ENCODE measurements at places on chromosomes 2 and 18.

- no peak for DNase-seq
These were observed 111.8 kb upstream of the GAREM1 start for GRCh38 chr18:32582455-32582854.

DNA sequence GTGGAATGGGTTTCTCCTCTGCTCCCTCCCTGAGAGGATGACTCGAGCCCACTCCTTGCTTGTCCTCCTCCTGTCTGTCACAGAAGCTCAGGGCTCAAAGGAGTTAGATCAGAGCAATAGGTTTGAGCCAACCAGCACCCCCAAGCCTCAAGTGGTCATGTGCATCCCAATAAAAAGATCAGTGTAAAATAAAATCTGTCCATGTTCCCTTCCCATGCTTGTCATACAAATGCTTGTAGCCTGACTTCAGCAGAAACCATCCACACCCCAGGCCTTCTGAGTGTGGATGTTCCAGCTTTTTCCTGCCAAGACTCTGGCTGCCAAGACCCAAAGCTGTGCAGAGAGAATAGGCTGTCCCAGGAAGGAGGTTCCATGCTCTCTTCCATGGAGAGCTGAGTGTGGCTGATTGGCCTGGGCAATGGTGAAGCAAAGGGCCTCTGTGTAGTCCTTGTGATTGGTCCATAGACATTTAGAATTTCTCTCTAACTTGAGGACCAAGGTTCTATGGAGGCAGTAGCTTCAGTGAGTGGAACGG is 67.4 kb downstream of the GYPC start:
- DNase-seq: no peak

- DNase-seq: peak; percentile 67
These were observed 22.5 kb upstream of the RAB27B start for GRCh38 chr18:54805571-54806334.

GRCh38 chr18:25247725-25248124 is 104.2 kb downstream of the ZNF521 start:
- DNase-seq: no peak

DNA sequence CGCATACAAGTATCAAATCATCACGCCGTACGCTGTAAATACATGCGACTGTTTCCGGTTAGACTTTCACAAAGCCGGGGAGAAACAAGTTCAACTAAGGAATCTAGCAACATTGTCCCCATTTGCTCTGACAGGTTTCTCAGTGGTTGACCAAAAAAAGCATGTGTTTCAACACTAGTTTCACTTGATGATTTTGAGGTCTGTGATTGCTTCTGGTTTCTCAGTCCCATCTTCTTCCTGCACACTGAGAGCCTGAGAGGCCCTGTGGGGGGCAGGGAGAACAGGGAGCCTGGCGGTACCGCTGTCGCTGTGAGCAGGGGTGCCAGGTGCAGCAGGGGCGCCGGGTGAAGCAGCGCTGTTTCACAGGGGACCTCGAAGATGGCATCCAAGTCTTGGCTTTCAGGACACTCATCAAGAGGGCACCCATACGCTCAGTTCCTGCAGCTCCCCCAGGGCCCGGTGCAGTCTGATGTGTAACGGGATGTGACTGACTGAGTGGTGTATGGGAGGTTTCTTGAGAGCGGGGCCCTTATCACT is 270.9 kb downstream of the TWIST2 start:
- no peak for DNase-seq

GRCh38 chr18:7728297-7728696 is 161.2 kb downstream of the PTPRM start:
- DNase-seq: no peak

DNA sequence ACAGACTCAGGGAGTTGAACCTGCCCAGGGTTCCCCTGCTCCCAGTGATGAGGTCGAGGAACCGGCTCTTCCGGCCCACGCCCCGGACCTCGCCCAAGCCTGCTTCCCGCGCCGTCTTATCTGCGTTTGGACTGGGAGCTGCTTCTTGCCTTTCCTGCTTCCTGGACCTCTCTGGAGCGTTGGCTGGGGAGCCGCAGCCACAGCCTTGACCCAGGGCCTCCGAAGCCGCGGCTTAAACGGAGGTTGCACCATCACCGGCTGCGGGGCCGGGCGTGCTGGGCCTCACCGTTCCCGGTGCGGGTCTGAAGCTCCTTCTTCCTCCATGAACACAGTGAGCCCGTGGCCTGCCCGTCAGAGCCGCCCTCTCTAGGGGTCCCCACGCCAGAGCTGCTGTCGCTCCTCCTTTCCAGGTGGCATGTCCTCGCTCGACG is 13.3 kb downstream of the NTSR2 start:
- no peak for DNase-seq

DNA sequence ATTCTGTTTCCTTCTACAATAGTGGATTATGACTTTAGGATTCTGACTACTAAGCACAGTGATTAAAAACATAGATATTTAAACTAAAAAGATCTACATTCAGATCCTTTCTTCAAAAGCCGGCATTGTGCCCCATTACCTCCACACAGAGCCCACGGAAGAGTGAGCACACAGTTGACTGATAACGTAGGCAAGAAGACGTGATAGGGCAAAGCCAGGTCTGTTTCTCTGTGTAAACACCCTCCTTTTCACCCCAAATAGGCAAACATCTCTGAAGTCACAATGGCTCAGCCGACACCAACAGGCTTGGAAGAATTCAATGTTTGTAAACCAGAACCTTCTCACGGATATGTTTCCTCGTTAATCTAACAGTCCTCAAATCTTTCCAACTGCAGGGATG is 302.9 kb downstream of the CMPK2 start:
- no peak for DNase-seq

DNA sequence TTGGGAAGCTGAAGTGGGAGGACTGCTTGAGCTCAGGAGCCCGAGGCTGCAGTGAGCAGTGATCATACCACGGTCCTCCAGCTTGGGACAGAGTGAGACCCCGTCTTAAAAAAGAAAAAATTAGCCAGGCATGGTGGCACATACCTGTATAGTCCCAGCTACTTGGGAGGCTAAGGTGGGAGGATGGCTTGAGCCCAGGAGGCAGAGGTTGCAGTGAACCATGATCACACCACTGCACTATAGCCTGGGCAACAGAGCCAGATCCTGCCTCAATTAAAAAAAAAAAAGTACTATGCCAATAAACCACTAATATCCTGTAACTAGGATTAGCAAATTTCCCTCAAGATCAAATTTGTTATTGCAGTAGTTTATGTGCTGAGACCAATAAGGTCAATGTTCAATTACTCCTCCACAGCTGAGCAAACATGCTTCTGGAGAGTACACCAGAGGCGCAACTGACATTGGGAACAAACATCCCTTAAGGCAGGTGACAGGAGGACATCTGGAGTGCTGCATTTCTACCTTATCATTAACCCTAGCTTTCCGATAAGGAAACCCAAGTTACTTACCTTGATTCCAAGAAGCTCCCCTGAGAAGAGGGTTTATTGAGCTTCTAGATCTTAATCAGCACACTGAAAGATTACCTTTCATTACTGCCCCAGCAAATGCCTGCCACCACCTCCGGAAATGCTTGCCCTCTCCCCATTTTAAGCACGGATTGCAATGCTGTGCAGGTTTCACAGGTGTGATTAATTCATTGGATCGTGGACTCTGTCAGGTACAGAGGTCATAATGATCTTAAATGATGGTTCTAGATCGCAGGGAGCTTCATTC is 26.2 kb downstream of the MGAT4A start:
- DNase-seq: no peak

DNA sequence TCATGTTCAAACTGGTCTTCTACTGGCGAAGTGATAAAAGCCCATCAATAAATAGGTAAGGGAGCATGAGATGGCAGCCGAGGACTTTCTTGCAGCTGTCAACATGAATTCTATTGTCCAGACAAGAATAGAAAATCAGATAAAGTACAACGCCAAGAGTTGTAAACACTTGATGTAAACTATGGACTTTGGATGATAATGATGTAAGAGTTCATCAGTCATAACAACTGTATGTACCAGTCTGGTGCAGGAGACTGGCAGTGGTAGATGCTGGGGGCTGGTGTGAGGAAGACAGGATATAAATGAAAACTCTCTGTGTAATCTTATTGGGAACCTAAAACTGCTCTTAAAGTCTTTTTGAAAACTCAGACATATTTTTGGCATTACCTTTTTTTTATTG is 155.9 kb upstream of the RASGRP3 start:
- no peak for DNase-seq

DNA sequence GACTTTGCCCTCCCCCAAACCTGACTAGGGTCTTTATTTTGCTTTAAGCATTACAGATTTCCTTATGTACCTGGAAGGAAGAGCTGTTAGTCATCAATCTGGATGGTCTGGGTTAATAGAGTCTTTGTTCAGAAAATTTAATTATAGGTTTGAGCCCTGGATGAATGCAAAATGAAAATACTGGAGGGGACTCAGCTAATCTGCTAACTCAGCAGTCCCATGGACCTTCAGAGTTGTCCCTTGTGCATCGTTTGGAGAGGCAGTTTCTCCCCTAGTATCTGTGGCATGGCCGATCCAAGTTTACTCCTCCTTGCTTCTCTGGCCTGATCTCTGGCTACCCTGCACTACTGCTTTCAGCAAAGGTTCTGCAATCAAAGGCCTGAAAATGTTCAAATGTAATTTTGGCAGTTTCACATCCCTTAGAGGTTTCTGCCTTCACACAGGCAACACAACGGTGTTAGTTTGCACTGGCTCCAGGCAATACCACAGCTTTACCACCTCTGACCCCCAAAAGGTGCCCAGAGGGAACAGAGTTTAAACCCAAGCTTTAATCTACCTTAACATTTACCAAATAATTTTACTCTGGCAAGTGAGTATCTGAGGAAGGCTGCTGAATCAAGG is 134.3 kb downstream of the THADA start:
- no peak for DNase-seq

DNA sequence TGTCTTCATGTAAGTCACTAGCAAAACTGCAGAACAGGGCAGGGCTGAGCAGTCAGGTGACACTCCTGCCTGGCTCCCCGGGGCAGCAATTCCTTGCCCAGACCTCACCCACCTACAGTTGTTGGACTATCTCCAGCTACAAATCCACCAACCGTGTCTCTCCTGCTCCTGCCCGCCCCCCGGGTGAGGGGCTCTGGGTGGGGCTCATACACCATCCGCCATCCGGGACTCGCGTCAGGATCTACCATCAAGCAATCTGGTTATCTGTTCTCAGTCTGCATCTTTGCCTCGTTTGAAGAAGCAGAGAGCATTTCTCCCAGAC is 13.5 kb upstream of the GLI2 start:
- no peak for DNase-seq

- peak; percentile 19 for DNase-seq
These were observed 336.4 kb upstream of the FSHR start for GRCh38 chr2:49490710-49491109.

DNA sequence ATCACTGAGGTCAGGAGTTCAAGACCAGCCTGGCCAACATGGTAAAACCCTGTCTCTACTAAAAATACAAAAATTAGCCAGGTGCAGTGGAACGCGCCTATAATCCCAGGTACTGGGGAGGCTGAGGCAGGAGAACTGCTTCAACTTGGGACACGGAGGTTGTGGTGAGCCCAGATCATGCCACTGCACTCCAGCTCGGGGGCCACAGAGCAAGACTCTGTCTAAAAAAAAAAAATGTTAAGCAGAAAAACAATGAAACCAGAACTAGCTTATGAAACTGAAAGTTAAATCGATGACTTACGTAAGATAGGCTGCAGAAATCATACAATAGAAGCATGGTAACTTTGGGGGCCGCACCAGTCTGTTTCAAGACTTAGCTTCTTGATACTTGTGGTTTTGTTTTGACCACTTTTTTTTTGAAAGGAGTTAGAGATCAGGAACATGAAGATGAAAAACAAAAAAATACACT is 6.2 kb upstream of the GPR155 start:
- DNase-seq: no peak

GRCh38 chr2:162968306-162968705 is 129.7 kb upstream of the KCNH7 start:
- DNase-seq: no peak

DNA sequence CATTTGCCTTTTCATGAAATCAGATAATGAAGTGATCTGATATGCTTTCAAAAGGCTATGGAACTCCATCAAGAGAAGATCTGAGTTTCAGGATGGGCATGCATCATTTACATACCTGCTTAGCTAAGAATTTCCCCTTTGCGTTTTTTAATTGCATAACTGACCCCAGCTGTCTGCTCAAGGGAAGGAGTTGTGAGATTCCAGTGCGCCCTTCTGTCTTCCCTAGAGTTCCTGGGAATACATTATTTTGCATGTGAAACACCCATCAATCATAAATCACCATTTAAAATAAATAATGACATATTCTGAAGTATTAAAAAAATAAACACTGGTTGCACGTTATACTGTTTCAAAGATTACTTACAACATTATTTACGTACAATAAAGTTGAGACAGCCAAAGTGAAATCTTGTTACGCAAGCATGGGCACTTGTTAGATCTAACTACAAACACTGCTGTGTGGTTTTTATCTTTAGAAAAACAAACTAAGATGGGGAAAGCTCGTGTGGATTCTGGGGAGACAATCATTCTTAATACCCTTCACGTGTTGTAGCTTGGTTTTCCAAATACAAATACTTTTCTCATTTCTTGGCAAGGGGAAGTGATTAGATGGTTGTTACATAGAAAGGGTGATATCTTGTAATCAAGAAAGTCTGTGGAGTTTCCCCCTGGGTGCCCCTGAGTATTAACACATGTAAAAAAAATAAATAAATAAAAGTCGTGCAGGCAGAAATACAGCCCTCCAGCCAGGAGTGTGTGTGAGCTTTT is 125.7 kb upstream of the LMAN1 start:
- DNase-seq: no peak

- no peak for DNase-seq
These were observed 39.1 kb downstream of the CRACDL start for GRCh38 chr2:98896944-98897343.

- DNase-seq: no peak
These were observed 160.9 kb downstream of the RDH14 start for GRCh38 chr2:18399601-18400000.

GRCh38 chr18:63606526-63606925 is 19.4 kb downstream of the SERPINB13 start:
- no peak for DNase-seq

DNA sequence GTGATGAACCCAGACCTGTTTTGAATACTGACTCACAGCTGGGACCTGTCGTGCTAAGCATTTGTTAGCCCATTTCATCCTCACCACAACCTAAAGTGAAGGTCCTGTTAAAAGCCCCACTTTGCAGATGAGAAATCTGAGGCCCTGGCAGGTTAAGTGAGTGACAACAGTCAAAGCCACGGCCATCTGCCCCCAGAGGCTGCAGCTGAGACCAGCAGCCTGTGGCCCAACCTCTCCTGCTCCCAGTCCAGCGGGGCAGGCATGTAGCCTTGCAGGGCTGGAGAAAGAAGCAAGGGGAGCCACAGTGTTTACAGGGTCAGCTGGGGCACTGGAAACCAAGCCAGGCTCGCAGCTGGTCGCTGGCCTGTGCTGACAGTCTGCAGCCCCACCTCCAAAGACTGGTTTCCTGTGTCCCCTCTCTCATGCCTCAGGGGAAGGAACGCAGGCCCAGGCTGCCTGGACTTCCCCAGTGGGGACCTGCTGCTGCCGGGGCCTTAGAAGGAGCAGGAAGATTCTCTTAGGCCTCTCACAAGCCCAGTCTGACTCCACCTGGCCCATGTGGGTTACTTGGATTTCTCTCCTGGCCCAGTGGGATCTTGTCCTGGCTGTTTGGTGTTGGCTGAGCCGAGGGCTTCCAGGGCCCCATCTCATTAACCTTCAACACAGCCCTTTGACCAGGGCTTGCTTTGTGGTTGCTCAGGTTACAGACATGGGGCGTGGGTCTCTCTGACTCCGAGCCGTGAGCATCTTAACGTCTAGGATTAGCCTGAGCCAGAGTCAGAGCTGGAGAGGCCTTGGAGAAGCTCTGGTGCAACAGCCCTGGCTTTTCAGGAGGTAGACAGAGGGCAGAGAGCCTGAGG is 1.7 kb downstream of the INPP5D start:
- DNase-seq: peak; percentile 75

GRCh38 chr18:56161566-56162260 is 476.7 kb downstream of the TXNL1 start:
- DNase-seq: no peak
